Muscle of back (tissue), 13 donors: ENCODE measurements at places on chromosomes 7 and 10.

- peak; percentile 73 for DNase-seq
These were observed 106.1 kb downstream of the KCNMA1 start for GRCh38 chr10:77531441-77532001.

- peak; percentile 61 for DNase-seq
These were observed 175.4 kb upstream of the AHR start for GRCh38 chr7:17123020-17123419.

GRCh38 chr7:79790656-79791262 is 337.3 kb upstream of the MAGI2 start:
- DNase-seq, result no peak

- no peak for DNase-seq
These were observed 49.7 kb downstream of the ADD3 start for GRCh38 chr10:110057456-110057855.

GRCh38 chr7:7897949-7898515 is 70.6 kb upstream of the GLCCI1 start:
- DNase-seq, result no peak

- DNase-seq, result no peak
These were observed 695.6 kb upstream of the IGFBP3 start for GRCh38 chr7:46616636-46617035.

- peak; percentile 40 for DNase-seq
These were observed 58.8 kb upstream of the AKR1E2 start for GRCh38 chr10:4767033-4767814.

- DNase-seq, result no peak
These were observed 2.4 kb upstream of the UBE3C start for GRCh38 chr7:157136372-157136771.

GRCh38 chr10:96765406-96766240 is 45.3 kb upstream of the PIK3AP1 start:
- DNase-seq, result peak; percentile 39

GRCh38 chr10:100579261-100580090 is 43.7 kb downstream of the HIF1AN start:
- DNase-seq, result no peak

DNA sequence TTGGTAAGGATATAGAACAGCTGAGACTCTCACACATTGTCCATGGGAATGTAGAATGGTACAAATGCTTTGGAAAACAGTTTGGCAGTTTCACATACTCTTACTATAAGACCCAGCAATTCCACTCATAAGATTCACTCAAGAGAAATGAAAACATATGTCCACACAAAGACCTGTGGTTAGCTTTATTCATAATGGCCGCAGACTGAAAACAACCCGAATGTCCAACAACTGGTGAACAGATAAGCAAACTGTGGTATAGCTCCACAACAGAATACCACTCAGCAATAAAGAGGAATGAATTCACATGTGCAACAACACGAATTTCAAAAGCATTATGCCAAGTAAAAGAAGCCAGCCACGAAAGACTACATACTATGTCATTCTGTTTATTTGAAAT is 33.5 kb upstream of the CUL1 start:
- no peak for DNase-seq

DNA sequence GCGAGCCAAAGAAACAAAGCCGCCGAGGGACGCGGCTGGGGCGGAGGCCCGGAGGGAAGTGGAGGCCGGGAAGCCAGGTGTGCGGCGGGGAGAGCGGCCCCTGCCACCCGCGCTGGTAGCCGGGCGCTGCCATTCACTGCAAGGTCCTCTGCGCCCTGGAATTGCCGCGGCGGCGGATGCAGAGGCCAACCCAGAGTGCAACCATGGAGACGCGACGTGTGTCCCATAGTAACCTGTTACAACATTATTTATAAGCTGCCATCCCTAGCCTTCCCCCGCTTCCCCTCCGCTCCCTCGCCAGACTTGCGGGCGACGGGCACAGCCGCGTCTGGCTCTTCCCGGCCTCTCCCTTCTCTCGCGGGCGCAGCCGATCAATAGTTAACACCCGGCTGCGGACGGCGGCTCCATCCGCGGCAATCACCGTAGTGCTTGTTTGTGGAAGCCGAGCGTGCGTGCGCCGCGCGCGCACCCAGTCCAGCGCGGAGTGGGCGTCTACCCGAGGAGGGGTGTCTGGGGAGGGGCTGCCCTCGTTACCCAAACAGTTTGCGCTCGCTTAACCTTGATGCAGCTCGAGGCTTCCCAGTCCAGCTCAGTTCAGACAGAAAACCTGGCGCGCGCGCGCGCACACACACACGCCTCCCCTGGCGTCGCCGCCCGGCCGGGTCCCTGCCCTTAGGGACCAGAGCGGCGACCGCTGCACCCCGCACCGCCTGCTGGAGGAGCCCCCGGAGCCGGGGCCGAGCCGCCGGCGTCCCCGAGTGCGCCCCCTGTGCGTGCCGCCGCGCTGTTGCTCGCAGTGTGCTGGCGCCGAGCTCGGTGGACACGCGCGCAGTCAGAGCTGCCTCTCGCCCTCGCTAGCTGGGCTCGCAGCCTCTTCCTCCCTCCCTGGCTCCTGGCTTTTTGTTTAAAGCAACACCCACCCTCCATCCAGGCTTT is 165.4 kb upstream of the DPP6 start:
- DNase-seq, result peak; percentile 80

DNA sequence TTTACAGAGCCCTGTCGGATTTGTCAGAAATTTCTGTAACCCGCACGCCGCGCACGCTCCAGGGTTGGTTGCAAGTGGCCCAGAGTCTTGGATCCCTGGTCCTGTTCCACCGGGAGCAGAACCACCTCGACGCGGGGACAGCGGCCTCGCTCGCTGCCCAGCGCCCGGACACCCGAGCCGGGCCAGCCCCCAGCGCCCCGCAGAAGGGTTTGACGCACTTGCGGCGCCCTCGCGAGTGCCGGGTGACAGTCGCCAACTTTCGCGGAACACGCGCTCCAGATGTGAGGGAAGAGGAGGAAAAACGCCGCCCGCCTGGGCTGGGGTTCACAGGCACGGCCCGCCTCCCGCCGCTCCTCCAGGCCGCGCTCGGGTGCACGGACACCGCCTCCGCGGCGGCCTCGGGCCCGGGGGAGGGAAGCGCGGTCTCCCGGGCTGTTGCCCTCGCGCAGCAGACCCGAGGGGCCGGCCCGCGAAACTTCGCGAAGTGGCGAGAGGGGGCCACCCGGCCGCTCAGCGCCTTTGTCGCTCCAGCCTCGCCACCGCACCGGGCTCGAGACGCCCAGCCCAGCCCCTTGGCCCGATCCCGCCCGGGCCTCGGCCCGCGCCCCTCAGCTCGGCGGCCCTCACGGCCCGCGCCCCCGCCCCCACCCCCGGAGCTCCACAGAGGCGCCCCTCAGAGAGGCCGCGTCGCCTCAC is 514 bp downstream of the RNF216 start:
- peak; percentile 75 for DNase-seq

DNA sequence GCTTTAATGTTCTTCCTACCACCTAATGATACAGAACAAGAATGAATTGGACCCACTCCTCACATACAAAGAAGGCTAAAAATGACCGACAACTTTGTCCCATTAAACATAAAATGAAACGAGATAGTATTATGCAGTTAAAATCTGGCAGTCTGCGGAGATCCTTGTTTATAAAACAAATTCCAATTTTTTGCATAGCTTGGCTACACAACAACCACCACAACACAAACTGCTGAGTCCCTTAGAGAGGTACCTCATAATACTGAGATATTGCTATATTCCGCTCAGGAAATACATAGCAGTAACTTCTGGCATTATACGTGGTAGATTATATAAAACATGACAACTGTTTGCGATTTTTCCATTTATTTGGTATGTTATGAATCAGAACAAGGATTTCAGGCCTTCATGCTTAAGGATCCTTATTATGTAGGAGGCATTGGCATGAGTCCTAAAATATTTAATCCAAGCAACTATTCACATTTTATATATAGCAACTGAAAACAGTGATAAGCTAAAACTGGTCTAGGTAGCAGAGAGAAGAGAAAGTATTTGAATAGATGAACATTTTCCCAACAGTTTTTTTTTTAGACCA is 96.0 kb downstream of the ANK3 start:
- peak; percentile 42 for DNase-seq

DNA sequence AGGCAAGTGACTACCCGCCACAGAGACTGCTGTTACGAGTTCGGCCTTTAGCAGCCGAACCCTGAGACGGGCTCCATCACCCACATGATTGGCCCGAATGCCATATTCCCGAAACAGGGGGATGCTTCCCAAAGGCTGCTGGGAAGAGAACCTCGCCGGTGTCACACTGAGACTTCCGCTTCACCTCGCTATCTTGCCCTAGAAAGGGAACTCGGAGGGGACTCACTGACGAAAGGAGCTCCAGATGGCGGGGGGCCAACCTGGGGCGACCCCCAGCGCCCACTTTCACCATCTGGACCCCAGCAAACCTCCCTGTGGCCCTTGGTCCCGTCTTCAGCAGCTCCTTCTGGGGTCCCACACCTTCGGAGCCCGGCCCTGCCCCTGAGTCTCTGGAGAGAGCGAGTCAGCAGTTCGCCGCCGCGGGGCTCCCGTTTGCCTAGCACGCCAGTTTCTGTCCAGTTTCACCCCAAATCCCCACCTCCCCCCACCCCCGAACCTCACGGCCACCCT is 529 bp downstream of the HPS1 start:
- DNase-seq, result peak; percentile 11
